Calu3 (cell line): ENCODE measurements at places on chromosomes 12 and 14.

DNA sequence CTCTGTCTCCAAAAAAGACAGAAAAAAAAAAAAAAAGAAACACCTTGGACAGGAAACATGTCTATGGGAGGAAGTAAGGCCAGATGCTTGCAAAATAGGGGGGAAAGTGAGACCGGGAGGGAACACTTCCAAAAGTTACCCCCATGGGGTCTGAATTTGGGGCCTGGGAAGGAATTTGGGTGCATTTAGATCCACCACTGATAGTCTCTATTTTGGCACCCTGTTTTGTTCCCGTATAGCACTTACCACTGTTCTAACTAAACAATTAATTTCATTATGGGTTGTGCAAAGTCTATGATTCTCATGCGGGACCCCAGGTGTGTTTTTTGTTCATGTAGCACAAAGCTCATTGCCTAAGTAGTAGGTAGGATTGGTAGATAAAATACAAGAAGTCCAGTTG is 1.4 kb upstream of the MLEC start:
- DNase-seq: no peak

DNA sequence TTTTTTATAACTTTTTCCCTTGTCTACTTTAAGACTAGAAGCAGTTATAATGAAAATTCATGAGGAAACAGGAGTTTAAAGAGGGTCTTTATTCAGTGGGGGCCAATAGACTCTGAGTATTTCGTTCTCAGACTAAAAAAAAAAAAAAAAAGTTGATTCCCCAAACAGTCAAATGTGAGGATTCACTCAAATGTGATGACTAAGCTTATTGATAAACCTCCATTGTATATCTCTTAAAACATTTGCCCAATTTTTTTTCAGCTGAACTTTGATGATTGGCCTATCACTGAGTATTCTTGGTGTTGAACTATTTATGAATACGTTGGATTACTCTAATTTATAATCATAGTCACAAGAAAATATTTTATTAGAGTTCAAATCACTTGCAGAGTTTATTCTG is 265.3 kb downstream of the ERC1 start:
- no peak for DNase-seq

GRCh38 chr12:6306151-6306550 is 4.3 kb upstream of the PLEKHG6 start:
- no peak for DNase-seq

GRCh38 chr12:130791629-130792028 is 47.4 kb downstream of the STX2 start:
- DNase-seq: no peak

- no peak for DNase-seq
Observed at GRCh38 chr14:104016873-104017650, 68.4 kb upstream of the ASPG start.

DNA sequence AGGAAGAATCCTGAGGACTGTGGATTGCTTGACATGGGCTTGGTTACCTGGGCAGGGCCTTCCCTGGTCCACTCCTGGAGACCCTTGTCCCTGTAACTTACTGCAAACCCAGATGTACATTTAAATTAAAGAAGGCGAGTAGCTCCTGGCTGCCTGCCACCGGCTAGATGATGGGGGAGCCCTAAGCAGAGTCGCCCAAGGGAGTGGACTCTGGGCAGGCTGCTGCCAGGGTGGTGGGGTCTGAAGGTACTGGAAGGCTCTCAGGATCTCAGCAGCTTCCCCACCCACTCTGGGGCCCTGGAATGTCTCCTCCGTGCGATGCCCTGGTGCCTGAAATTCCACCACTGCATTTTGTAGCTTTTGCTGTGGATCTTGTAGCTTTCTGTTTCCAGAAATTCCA is 74.7 kb downstream of the FBXL14 start:
- DNase-seq: no peak

DNA sequence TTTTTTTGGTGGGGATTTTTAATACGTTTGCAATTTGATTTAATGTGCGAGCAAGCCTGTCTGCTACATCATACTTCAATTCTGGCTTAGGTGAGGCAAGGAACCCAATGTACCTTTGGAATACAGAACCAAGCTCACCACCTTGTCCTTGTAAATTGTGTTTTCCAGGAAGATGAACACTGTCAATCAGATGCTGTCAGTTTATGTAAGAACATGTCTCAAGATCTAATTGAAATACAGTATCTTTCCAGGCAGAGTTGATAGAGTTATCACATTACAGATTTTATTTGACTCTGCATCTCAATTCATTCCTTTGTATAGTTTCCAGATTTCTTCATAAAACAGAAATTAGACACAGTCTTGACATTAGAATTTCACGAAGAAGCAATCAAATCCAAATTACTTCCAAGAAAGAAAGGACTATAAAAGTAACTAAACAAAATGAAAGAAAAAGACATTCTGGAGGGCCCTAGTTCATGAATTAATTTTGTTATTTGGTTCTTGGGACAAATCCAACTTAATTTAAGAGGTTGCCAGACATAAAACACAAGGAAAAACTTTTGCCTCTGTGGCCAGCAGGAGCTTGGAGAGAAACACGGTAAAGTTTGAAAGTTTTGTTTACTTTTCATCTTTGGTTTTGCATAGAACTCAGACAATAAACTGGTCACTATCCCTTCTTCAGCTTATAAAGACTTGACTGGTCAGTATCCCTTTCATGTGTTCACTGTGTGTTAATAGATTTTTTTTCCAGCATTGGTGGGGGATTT is 16.4 kb upstream of the MED13L start:
- no peak for DNase-seq

GRCh38 chr12:19402743-19403431 is 36.4 kb upstream of the AEBP2 start:
- DNase-seq: peak; percentile 85

DNA sequence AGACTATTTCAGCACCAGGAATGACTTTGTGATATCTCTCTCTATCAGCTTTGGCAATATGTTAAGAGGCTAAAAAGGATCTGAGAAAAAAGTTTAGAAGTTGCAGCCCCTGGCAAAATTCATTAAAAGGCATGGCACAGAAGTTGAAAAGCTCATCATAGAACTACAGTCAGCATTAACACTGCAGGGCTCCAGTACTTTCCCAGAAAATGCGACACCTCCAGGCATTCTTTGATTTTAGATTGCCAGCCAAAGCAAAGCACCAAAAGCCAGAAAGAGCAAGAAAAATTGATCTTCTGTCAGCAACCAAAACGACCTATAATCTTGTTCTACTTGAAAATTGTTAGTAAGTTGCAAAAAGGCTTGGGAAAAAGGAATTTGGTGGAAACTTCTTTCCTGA is 713.5 kb downstream of the FSCB start:
- no peak for DNase-seq

- no peak for DNase-seq
Observed at GRCh38 chr14:61706096-61706690, 10.9 kb downstream of the HIF1A start.

DNA sequence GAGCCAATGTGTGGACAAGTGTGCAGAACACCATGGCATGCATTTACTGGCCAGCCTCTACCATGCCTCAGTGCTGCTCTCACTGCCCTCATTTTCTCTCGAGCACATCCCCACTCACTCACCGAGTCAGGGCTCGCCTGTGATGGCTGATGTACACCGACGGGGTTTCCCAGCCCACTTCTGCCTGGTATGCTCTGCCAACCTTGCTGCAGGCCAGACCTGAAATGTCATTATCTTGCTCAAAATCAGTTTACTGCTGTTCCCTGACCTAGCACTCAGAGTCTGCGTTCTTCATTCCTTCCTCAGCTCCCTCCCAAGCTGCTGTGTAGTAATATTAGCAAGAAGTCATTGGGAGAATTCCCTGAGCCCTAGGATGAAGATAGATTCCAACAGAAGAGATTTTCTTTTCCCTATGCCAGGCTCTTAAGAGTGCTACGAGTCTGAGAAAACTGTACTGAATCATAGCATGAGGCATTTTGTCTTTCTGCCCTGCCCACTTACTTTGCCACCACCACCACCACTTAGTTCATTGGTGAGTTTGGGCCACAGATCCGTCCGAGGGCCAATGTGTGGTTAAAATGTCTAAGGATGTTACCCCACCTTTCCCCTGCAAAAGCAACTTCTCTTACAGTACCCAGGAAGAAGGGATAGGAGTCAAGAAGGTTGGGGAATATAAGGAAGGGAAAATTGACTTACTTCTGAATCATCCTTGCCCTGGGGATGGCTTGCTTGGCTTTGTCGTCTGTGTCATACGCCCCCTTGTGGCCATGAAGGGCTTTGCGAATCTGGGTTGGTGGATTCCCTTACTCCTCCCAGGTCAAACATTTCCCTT is 51.0 kb downstream of the BMAL2 start:
- DNase-seq: peak; percentile 85

GRCh38 chr14:51334566-51334965 is 94.5 kb downstream of the TMX1 start:
- DNase-seq: no peak

GRCh38 chr12:62763312-62763711 is 171.6 kb downstream of the PPM1H start:
- DNase-seq: no peak

DNA sequence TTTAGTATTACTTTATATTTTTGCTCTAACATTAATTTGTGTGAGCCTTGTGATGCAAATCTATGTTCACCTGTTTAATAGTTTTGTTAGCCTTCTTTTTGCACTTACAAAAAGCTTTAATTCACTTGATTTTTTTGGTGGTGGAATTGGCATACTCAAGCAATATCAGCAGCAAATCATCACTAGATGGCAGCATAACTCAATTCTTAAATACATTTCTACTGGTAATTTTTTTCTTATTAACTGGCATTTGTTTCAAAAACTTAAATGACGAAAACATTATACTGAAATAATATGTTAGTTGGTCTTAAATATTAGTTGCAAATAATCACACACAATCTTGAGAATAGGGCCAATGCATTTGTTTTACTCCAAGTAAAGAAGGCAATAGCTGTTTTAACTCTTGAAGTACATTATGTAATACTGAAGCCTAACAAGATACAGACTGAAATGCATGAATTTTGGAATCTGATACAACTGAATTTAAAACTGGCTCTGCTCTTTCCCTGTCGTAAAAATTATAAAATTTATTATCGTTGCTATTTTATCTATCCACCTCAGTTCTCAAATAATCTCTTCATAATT is 151.5 kb downstream of the ATXN7L3B start:
- no peak for DNase-seq

DNA sequence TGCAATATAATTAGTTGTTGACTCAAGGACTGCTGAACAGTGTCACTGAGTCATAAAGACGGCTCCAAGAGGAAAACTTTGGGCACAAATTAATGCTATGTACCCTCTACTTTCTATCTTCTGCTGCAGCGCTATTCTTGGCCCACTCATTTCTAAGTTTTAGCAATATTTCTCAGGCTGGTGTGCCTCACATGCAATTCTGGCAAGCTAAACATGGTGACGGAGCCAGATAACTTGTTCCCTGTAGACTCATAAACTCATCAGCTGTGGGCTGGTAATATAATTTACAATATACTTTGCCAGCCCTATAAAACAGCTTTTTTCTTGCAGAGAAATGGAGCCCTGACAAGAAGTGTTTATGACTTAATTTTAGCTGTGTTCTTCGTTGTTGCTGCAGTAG is 615.1 kb downstream of the NRXN3 start:
- DNase-seq: no peak
